ENCODE measurements at places on chromosomes 2 and 18. TPM values are rescaled to one million over a fixed set of nuclear protein-coding genes. Genes with fewer than 3 reads are reported as not detected.

GRCh38 chr2:48510329-48510728 is 19.6 kb upstream of the STON1 start:
- DNase-seq: no peak

DNA sequence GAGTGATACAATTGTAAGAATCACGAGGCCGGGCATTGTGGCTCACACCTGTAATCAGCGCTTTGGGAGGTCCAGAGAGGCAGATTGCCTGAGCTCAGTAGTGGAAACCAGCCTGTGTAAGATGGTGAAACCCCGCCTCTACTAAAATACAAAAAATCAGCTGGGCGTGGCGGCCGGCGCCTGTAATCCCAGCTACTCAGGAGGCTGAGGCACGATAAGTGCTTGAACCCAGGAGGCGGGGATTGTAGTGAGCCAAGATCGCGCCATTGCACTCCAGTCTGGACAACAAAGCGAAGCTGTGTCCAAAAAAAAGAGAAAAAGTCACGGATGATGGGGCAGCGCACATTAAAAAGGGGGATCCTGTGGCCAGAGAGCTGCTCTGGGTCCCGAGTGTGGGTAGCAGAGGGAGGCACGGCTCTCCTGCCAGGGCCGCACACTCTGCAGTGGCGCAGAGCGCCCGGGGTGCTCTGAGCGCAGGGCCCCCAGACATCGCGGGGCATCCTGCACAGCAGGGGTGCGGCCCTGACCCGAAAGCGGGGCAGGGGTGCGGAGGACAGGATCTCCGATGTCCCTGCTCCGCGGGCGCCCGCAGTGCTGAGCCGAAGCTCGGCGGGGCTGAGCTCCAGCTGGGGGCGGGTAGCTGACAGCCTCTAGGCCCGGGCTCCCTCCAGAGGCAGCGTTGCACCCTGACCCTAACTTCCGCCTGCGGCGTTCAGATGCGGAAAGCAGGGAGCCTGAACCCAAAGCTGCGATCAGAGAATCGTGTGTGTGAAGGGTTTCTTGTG is 30.4 kb upstream of the RAB6D start:
- DNase-seq: no peak

- DNase-seq: no peak
These were observed 283.7 kb upstream of the MMADHC start for GRCh38 chr2:149871091-149871885.

- DNase-seq: no peak
These were observed 510.7 kb upstream of the LRRTM1 start for GRCh38 chr2:80815259-80815658.

The CRIM1 gene
- 17.2 TPM for total RNA-seq

The VWC2L gene
- not detected for total RNA-seq

- no peak for DNase-seq
These were observed 139.5 kb upstream of the NABP1 start for GRCh38 chr2:191538334-191538903.

The ACAA2 gene
- 443 TPM for total RNA-seq

DNA sequence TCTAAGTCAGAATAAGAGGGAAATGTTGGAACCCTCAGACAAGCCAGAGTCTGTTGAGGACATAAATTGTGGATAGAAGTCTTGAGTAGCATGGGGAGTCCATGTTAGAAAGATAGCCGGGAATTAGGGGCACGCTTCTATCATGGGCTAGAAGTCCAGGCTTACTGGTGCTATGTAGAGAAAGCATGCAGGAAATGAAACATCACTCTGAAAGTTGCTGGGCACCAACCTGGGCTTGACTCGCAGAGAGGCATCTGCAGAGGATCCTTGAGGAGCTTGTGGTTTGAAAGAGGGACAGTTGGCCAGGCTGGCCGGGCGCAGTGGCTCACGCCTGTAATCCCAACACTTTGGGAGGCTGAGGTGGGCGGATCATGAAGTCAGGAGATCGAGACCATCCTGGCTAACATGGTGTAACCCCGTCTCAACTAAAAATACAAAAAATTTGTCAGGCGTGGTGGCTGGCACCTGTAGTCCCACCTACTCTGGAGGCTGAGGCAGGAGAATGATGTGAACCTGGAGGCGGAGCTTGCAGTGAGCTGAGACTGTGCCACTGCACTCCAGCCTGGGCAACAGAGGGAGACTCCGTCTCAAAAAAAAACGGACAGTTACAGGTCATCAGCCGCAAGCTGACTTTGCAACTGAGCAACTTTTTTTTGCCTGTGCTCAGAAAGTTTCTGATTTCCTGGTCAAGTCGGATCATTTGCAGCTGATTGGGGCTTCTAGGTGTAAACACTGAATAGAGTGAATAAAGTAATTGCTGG is 24.9 kb downstream of the CERS6 start:
- no peak for DNase-seq

The KRTCAP3 gene
- total RNA-seq: 0.24 TPM

DNA sequence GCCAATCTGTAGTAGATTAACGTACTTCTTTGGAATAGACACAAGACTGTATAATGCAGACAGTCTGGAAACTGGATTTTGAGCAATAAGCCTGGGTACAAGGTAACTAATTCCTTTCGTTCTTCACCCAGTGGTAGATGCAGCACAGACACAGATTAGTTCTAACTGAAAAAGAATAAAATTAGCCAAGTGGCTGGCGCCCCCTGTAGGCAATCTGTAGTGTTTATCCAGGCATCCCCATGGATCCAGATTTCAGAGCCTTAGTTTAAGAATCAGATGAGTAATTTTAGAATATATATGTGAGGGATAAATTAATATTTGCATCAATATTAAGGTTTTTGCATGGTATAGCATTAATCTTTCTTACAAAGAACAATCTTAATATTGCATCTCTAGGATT is 563.9 kb downstream of the DCC start:
- DNase-seq: no peak

DNA sequence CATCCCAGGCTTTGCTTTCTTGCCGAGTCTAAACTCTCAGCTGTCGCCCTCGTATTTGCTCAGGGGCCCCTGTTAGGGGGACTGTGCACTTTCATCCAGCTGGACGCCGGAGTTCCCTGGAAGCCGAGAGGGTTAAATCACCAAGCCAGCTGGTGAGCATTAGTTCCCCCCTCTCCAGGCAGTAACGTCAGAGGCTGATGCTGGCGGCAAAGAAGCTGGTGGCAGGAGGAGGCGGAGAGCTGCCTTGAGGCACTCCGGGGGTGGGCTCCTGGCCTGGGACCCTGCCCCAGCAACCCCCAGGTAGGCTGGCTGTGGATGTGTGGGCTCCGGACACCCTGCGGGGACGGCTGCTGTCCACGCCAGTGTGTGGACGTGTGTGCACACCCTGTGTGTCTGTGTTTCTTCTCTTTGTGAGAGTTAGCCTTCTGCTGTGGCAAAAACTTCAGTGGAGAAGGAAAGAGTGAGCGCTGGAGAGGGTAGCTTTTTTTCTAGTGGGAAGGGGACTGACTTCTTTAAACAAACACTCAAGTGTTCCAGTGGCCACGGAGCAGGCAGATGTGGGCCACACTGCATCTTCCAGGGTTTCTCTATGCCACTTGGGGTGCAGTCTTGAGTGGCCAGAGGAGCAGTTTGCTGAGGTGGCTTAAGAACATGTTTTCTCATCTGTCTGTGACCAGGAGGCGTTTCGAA is 84.7 kb downstream of the GLI2 start:
- DNase-seq: no peak

GRCh38 chr2:166494140-166494624 is at the start of gene SCN7A:
SCN7A (minus strand) TSS chr2:166494249; CDS start chr2:166477696, 16,553 bp downstream.
- peak; percentile 92 for DNase-seq

DNA sequence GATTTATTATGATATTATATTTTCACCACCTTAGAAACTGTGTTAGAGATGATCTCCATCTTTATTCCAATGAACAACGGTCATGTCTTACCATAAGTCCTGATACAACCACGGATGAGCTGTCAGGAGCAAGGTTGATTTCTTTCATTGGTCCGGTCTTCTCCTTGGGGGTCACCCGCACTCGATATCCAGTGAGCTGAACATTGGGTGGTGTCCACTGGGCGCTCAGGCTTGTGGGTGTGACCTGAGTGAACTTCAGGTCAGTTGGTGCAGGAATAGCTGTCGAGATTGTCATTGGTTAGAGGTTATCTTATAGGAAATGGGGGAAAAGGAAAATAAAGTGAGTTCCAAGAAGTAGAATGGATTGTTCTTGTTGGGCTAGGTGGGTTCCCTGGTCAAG is 56.8 kb downstream of the FN1 start:
- no peak for DNase-seq

- no peak for DNase-seq
These were observed 18.8 kb upstream of the RMP24 start for GRCh38 chr18:35953688-35954087.

DNA sequence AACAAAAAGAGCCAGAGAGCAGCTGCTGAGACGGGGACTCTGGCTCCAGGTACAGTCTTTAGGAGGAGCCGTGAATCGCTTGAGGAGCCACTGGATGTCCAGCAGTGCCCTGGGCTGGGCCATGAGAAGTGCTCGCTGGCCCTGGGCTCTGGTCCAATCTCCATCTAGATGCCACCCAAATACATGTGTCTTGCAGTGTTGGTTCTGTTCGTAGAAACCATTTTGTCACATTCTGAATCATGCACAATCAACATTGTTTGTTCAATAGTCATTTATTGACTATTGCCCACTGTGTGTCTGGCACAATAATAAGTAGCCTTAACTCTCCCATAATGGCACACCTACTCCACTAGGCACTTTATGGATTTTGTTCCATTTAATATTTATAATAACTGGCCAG is 26.1 kb downstream of the TYMS start:
- DNase-seq: no peak

GRCh38 chr2:178317811-178318210 is 123.5 kb downstream of the OSBPL6 start:
- no peak for DNase-seq

GRCh38 chr18:77088963-77089722 is 43.4 kb downstream of the MBP start:
- DNase-seq: no peak

The PSTPIP2 gene
- total RNA-seq: 2.4 TPM

DNA sequence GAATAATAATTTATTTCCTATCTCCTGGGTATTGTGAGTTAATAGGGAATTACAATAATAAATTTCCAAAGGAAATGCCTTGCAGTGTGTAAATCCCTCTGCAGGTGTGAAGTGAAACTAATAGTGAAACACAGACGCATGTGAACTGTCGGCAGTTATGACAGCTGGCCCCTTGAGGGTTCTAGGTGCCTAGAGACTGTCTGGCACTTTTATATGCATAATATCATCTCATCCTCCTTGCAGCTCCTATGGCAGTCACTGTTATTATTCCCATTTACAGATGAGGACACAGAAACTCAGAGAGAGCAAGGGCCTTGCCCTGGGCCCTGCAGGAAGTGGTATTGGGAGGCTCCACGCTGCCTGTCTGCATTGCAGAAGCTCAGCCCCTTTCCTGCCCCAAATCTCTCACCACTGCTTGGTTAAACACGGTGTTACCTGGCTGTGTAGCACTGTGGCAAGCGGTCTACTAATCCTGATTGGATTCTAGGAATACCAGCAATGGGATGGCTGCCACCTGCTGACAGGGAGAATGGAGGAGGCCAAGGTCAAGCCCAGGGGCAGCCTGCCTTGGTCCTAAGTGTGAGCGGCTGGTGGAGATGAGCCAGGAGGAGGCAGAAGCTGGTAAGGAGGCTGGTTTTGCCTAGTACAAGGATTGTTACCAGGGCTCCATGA is 32.8 kb upstream of the ACKR3 start:
- no peak for DNase-seq

The RAPGEF4 gene
- total RNA-seq: 7.2 TPM

The CPLX4 gene
- total RNA-seq: not detected

DNA sequence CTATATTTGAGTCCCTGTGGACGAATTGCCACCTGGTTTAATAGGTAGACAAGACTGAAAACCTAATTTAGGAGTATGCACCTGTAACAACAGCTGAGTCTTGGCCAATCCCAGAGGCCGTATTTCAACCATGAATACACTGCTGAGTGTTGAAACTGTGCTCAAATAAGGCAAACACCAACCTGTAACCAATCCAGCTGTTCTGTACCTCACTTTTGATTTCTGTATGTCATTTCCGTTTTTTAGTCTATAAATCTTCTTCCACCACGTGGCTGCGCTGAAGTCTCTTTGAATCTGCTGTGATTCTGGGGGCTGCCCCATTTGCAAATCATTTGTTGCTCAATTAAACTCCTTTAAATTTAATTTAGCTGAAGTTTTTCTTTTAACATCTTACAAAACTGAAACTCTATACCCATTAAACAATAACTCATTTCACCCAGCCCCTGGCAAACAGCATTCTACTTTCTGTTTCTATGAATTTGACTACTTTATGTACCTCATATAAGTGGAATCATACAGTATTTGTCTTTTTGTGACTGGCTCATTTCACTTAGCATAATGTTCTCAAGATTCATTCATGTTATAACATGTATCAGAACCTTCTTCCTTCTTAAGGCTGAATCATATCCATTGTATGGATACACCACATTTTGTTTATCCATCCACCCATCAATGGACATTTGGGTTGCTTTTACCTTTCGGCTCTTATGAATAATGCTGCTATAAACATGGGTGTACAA is 7.5 kb upstream of the YPEL5 start:
- no peak for DNase-seq

DNA sequence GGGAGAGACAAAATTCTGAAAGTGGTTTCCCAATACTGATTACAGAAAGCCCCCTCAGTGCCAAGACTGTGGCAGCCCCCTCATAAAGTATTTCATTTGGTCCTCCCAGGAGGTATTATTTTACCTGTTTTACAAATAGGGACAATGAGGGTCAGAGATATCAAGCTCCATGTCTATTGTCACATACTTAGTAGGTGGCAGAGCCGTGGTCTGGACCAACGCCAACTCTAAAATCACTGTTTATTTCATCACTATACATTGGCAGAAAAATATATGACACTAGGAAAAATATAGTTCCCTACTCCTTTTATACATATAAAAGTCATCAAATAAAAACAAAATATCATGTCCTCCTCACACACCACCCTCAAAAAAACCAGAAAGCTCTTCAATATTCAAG is 68.6 kb downstream of the DHRS9 start:
- no peak for DNase-seq

DNA sequence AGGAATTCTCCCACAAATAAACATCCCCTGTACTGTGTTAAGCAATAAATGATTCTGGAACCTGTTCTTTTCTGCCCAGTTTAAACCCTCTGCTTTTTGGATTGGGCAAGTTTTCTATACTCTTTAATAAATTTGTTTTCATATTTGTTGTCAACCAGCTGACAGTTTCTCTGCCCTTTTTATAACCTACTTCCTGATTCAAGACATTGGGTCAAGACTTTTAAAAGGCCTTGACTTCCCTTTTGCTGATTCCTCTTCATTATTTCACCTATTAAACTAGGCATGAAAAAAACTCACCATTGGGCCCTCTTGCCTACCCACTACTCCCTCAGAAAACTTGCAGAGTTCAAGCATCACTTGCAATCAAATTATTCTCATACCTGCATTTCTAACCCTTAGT is 459.5 kb downstream of the ARHGAP15 start:
- DNase-seq: no peak

The GATA6 gene
- total RNA-seq: 56.0 TPM

- DNase-seq: no peak
These were observed 194.4 kb downstream of the ALK start for GRCh38 chr2:29726976-29727375.

The ZNF521 gene
- 24.5 TPM for total RNA-seq
